ENCODE measurements at places on chromosomes 5 and 9. TPM values are rescaled to one million over a fixed set of nuclear protein-coding genes. Genes with fewer than 3 reads are reported as not detected.

TAF9 gene
- total RNA-seq: 75.8 TPM

PCDHB9 gene
- total RNA-seq: 0.16 TPM

RLN1 gene
- not detected for total RNA-seq

SV2C gene
- total RNA-seq: not detected

SRP19 gene
- total RNA-seq: 43.6 TPM

CSF2 gene
- total RNA-seq: not detected

ANKRD31 gene
- total RNA-seq: 0.09 TPM

IGIP gene
- 9.1 TPM for total RNA-seq

OBP2B gene
- total RNA-seq: not detected

RMI1 gene
- 3.8 TPM for total RNA-seq

PCDHAC2 gene
- under 0.01 TPM for total RNA-seq

TXNDC8 gene
- not detected for total RNA-seq

HTR1A gene
- not detected for total RNA-seq

MTAP gene
- 15.8 TPM for total RNA-seq

CYLC2 gene
- total RNA-seq: not detected

COL5A1 gene
- total RNA-seq: 93.8 TPM

SHISAL2B gene
- 0.16 TPM for total RNA-seq

ARAP3 gene
- 2.8 TPM for total RNA-seq

CCDC180 gene
- 5.2 TPM for total RNA-seq

ZFP2 gene
- 2.6 TPM for total RNA-seq

BHMT gene
- not detected for total RNA-seq

FIBCD1 gene
- total RNA-seq: 9.3 TPM

IL17B gene
- total RNA-seq: not detected

GARIN3 gene
- total RNA-seq: not detected

NR5A1 gene
- total RNA-seq: not detected

ABO gene
- total RNA-seq: not detected

KIF4B gene
- total RNA-seq: 0.09 TPM

AMBP gene
- total RNA-seq: 0.86 TPM

HMMR gene
- total RNA-seq: 0.86 TPM

ENC1 gene
- 14.5 TPM for total RNA-seq

TRMT10B gene
- total RNA-seq: 4.1 TPM

PRRC2B gene
- 36.3 TPM for total RNA-seq

ACOT12 gene
- 0.17 TPM for total RNA-seq

SELENOP gene
- total RNA-seq: 87.6 TPM

ALDH1B1 gene
- 6.3 TPM for total RNA-seq

NSD1 gene
- total RNA-seq: 28.2 TPM

IFNA21 gene
- total RNA-seq: not detected

NPR2 gene
- 25.7 TPM for total RNA-seq

NDOR1 gene
- total RNA-seq: 2.2 TPM

WNK2 gene
- total RNA-seq: under 0.01 TPM

C9orf50 gene
- total RNA-seq: under 0.01 TPM

CCDC112 gene
- total RNA-seq: 6.0 TPM

GABRP gene
- not detected for total RNA-seq

ARHGEF37 gene
- total RNA-seq: 1.8 TPM

SLC6A18 gene
- not detected for total RNA-seq

ARHGEF28 gene
- total RNA-seq: 2.5 TPM

ANXA2R gene
- total RNA-seq: 5.7 TPM

PCDHGB6 gene
- total RNA-seq: 3.7 TPM

CNTNAP3 gene
- total RNA-seq: 3.5 TPM

PCDHA2 gene
- under 0.01 TPM for total RNA-seq

FSTL4 gene
- not detected for total RNA-seq

FBP1 gene
- total RNA-seq: not detected

CDO1 gene
- total RNA-seq: 29.2 TPM

OLFM1 gene
- total RNA-seq: 1.1 TPM

SLC36A3 gene
- total RNA-seq: not detected

CRHBP gene
- total RNA-seq: 0.26 TPM

PARP8 gene
- 8.0 TPM for total RNA-seq

All from bronchial smooth muscle cell (primary cell).